ENCODE measurements at places on chromosomes 1 and 21.
A peak's percentile ranks its signal among the peaks of the same experiment; 100 is the strongest.

GRCh38 chr1:159829273-159829634 is 2.6 kb downstream of the SLAMF8 start:
- DNase-seq, result no peak

GRCh38 chr21:46052703-46053651 is 44.9 kb upstream of the COL6A2 start:
- DNase-seq, result no peak

DNA sequence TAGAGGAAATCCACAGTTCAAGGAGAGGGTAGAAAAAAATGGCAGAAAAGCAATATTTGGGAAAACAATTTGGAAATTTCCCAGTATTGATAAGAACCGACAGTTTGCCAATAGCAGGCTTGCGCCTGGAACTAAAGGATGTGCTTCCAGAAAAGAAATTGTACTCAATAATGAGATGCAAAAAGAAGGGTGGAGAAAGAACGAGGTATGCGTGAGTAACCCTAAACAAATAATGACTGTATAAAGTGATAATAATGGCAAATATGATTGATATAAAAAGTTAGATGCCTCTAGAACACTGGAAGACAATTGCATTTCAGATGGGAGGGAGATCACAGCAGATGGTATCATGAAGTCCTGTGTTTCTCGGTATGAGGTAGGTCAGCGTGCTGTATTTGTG is 458.9 kb downstream of the DSCAM start:
- no peak for DNase-seq

DNA sequence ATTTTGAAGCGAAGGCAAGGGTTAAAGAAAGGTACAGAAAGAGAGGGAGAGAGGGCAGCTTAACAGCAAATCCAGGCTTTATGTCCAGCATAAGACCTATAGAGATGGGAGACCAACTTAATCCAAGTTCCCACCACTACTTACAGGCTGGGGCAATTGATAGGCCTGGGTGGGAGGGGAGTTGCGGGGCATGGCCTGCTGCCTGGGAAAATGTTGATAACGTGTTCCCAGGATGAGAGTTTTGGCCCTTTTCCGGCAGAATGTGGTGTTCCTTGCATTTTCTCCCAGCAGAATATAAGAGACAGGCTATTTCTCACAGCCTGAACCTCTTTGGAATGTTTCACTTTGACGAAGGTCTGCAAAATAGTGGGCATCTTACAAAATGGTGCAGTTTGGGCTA is 34.9 kb upstream of the PLA2G5 start:
- DNase-seq, result no peak

DNA sequence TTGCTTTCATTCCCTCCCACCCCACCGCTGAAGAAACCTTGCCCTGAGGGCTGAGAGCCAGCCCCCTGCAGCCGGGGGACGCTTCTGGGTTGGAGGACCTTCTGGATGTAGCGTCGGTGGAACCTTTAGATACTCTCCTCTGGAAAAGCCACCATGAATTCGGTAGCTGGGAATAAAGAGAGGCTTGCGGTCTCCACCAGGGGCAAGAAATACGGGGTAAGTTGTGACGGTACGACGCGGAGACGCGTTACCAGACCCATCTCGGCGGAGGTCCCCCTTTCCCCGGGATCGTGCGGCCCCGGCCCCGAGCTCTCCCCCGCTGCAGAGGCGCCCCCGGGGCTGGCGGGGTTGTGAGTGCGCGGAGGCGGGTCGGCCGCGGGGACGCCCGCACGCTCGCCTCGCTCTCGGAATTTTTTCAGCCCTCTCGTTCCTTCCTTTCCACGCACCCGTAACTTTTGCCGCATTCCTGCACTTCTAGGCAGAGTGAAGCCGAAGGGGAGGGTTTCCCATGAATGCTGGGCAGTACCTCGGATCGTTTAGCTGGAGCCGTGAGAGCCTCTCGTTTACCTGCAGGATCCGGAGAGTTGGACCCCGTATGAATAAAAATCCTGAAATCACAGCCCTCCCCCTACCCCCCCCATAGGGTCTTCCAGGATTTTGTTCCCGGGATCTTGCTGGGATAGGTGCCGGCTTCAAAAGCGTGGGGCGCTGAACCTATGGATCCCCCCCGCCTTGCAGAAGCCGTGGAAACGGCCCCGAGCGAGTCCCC is 671 bp downstream of the KIF26B start:
- DNase-seq, result peak; percentile 58

DNA sequence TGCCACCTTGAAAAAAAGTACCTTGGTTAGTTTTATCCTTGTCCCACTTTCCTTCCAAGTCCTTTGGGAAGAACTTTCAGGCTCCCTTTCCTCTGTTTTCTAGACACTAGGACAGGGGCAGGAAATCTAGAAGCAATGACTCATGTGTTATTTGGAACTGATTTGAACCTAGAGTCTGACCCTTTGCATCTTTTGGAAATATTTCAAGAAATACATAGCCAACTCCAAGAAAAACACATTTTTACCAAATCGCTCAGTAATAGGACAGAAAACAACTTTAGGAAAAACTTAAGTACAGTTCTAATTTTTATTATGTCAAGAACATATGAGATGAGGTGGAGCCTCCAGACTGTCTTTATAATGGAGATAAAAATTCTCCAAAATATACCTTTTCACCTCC is 292.4 kb downstream of the PTBP2 start:
- DNase-seq, result no peak

- peak; percentile 72 for DNase-seq
These were observed 866 bp upstream of the SORT1 start for GRCh38 chr1:109398343-109399225.

GRCh38 chr1:234217316-234217840 is 155.9 kb upstream of the COA6 start:
- no peak for DNase-seq

- no peak for DNase-seq
These were observed 69.2 kb downstream of the NME7 start for GRCh38 chr1:169298441-169298840.

DNA sequence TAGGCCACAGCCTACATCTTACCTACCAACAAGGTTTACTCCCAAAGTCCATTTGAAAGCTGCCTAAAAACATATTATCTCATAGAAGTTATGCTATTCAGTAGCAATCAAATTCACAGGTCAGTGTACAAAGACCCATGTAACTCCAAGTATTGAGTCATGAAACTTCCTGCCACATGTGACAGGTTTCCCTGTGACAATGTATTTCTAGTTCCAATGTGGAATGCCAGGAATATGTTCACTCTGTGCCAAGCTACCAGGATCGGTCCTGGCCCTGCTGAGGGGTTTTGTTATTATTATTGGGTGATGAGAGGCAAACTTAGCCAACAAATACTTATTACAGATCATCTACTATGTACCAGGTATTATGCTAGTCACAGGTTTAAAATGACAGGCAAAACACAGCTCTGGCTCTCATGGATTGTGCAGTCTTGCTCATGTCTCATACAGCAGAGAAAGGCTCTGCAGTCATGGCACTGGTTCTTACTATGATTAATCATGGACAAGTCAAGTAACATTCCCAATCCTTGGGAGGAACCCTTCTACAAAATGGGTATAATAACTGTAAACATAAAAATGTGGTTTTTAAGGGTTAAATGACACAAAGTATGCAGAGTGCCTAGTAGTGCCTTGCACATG is 22.5 kb downstream of the DPH5 start:
- no peak for DNase-seq

DNA sequence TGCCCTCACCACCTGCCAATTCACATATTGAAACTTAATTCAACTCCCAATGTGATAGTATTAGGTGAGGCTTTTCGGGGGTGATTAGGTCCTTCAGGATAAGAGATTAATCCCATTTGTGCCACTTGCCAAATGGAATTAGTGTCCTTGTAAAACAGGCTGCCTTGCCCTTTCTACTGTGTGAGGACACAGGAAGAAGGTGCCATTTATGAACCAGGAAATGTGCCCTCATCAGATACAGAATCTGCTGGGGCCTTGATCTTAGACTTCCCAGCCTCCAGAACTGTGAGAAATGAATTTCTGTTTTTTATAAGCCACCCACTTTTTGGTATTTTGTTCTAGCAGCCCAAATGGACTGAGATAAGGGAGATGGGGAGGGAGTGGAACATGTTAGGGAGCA is 39.1 kb upstream of the AGL start:
- no peak for DNase-seq

GRCh38 chr1:31371121-31371959 is 1.5 kb downstream of the FABP3 start:
- DNase-seq, result peak; percentile 17

DNA sequence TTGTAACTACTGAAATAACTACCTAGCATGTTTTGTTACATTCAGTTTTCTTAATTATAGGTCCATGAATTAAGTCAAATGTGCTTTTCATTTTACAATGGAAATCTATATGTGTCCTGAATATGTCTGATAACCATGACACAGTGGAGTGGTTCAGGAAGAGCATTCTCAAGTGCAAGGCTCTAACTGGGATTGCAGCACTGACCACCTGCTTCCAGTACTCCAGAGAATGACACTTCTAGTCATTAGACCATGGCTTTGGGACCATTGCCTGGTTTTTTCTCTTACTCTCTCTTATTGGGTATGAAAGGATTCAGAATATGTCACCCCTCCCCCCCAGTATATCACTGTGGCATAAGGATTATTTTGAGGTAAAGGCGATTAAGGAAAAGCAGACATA is 204.9 kb upstream of the CACYBP start:
- DNase-seq, result no peak

DNA sequence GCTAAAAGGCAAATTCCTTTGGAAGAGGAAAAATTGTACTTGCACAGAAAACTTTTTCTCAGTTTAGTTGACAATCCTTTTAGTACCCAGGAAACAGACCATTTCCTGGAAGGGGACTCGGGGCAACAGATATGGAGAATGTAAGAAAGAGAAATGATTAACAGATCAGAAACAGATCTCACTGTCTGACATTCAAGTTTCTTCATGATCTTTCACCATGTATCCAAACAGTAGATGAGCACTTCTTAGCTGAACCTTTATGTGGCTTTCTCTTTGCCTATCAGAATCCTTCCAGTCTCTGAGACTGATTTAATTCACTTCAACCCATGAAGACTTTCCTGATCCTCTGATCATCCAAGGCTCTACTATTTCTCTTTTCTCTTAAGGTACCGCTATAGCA is 2.7 kb downstream of the TTLL7 start:
- no peak for DNase-seq

Measured in C1 segment of cervical spinal cord (tissue), 14 donors.